Ascending aorta (tissue), 2 donors: ENCODE measurements at places on chromosomes 16 and 17. TPM values are rescaled to one million over a fixed set of nuclear protein-coding genes. Genes with fewer than 3 reads are reported as not detected.
A peak's percentile ranks its signal among the peaks of the same experiment; 100 is the strongest.

- H3K36me3 ChIP-seq, result no peaks in the 10 kb centered on the region
- no peak overlapping the region for H3K27ac ChIP-seq
- H3K4me3 ChIP-seq, result no peak overlapping the region
- DNase-seq, result no peak
These were observed 95.9 kb downstream of the METRNL start for GRCh38 chr17:83175119-83175821.

The KRTAP4-4 gene
- not detected for total RNA-seq

DNA sequence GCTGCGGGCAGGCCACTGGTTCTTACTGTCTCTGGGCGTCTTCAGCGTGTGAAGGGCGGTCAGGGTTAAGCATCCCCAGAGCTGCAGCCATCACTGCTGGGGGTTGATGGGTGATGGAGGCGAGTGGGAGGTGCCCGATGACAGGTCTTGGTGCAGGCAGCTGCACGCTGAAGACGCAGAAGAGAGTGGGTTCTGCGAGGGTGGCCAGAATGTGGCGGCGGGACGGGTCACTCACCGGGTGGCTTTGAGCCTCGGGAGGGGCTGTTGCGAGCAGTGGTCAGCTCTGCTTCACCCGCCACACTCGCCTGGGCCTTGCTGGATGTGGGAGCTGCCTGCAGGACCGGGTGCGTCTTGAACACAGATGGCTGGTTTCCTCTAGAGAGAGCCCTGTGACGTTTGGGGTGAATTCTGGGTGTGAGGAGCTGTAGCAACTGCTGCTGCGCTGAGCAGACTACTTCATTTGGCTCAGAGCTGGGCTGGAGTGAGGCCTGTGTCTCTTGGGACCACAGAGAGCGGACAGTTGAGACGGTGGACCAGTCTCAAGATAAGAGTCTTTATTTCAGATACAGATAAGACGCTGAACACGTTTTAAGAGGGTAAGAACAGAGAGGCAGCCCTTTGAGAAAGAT is 44.6 kb upstream of the ZNF750 start:
- no peaks in the 10 kb centered on the region for H3K4me1 ChIP-seq
- H3K36me3 ChIP-seq, result peaks cover 4% of the 10 kb centered on the region
- DNase-seq, result no peak
- no peak overlapping the region for H3K4me3 ChIP-seq
- H3K27me3 ChIP-seq, result no peaks in the 10 kb centered on the region

The KRT23 gene
- total RNA-seq, result not detected

DNA sequence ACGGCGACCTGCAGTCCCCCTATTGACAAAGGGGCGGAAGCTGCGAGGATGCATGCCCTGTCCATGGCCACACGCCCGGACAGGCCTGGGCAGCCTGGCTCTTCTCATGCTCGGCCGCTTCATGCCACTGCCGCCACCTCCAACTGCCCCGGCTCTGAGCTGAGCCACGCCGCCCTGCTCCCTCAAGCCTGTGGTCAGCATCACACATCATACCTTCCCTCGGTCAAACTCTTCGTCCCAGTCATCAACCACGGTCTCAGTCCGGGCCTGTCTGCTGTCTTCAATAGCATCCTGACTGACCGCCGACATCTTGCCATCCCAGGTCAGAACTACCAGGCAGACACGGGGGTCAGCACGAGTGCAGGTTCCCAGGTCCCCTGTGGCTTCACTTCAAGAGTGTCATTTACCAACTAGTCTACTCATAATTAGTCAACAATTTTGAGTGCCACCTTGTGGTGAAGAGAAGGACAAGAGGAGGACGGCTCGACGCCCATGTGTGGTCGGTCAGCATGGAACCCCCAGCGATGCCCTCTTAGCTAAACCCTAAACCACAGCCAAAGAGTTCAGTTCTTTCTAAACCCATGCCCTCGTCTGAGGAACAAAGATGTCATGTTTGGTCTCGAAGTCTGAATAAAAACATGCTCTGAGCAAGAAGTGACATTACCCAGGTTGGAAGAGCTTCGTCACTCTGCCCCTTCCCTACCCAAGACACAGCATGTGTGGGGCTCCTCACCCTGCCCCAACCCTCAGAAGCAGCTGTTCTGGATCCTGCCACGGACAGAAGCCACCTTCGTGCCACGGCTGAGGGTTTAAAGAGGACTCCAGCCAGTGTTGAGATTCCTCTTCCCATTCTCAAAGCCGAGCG is 16.9 kb upstream of the CYTH1 start:
- no peak overlapping the region for H3K27ac ChIP-seq
- no peak overlapping the region for H3K4me3 ChIP-seq
- no peak for DNase-seq
- H3K27me3 ChIP-seq, result no peaks in the 10 kb centered on the region
- H3K36me3 ChIP-seq, result peaks cover 92% of the 10 kb centered on the region

DNA sequence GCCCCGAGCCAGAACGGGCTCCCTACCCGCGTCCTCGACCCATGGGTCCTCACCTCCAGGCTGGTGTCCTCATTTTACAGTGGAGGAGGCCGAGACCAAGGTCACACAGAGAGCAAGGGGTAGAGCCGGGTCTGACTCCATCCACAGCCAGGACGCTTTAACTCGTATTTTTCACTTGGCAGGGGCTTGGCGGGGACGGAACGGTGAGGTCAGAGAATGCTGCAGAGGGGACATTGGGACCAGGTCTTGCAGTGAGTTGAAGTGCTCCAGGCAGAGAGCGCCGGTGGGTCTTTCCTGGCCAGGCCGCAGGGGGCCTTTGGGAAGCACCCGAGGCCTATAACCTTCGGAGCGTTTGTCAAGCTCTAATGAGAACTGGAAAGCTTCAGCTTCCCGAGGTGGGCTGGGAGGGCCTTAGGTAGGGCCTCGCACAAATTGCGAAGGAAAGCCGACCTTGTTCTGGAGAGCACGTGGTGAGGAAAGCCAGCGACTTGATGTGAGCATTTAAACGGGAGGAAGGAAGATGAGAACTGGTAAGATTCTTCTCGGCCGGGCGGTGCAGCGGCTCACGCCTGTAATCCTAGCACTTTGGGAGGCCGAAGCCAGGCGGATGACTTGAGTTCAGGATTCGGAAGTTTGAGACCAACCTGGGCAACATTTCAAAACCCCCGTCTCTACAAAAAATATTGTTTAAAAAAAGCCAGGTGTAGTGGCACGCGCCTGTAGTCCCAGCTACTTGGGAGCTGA is 908 bp upstream of the CLUH start:
- H3K4me1 ChIP-seq, result peaks cover 38% of the 10 kb centered on the region
- H3K27me3 ChIP-seq, result no peaks in the 10 kb centered on the region
- no peak for DNase-seq
- peak overlapping the region; percentile 77 for H3K4me3 ChIP-seq

DNA sequence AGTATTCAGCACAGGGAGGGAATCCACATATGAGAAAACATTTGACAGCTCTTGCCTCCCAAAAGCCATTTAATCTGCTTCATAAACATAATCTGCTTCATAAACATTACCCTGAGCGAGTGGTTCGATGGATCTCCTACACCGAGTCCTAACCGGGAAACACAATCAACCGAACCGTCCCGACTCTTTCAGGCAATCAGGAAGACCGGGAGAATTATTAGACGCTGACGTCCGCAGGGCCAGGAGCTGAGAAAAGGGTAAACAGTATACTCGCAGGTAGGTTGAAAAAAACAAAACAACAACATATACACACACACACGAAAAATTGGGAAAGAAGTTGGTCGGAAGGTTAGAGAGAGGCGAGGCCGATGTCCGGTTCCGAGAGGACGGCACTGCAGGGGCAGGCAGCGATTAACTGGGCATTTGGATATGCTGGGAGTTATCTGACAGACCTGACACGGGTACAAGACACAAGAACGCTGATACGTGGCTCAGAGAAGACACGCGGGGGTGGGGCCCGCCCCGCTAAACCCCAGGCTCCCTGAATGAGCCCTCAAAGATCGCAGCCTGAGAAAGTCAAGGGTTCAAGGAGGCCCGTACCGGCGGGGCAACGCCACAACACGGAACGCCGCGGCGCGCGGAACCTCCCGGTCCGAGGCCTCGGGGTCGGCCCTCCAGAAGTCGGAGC is 585 bp downstream of the AP1G1 start:
- no peak for DNase-seq
- H3K4me3 ChIP-seq, result peak overlapping the region; percentile 98

DNA sequence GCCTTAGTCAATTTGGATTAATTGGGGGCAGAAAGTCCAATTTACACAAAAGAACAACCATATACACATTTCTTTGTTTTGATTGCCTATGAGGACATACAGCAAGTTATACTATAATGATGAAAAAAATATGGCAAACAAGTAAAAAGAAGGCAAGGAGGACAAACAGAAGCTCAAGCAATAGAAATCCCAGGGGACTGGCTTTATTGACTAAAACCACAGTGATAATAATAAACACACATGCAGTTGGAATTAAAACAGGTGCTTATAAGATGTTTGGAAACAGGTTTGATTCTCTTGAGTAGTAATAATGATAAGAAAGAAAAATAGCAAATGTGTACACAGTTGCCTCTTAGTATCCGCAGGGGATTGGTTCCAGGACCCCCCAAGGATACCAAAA is 176.4 kb downstream of the SHISA9 start:
- H3K4me1 ChIP-seq, result no peaks in the 10 kb centered on the region
- H3K36me3 ChIP-seq, result no peaks in the 10 kb centered on the region
- H3K4me3 ChIP-seq, result no peak overlapping the region
- no peak for DNase-seq

- no peak overlapping the region for H3K4me3 ChIP-seq
- H3K27me3 ChIP-seq, result no peaks in the 10 kb centered on the region
- no peak for DNase-seq
- no peaks in the 10 kb centered on the region for H3K36me3 ChIP-seq
These were observed 392.7 kb downstream of the CPPED1 start for GRCh38 chr16:12410837-12411490.

- DNase-seq, result no peak
- H3K27ac ChIP-seq, result peak overlapping the region; percentile 50
- no peak overlapping the region for H3K4me3 ChIP-seq
- H3K36me3 ChIP-seq, result no peaks in the 10 kb centered on the region
- H3K4me1 ChIP-seq, result peaks cover 3% of the 10 kb centered on the region
These were observed 12.6 kb downstream of the SNX20 start for GRCh38 chr16:50668368-50669008.

GRCh38 chr17:44187131-44187899 is 543 bp downstream of the TMUB2 start:
- peaks cover 5% of the 10 kb centered on the region for H3K4me1 ChIP-seq
- H3K4me3 ChIP-seq, result peak overlapping the region; percentile 75
- DNase-seq, result no peak
- H3K27me3 ChIP-seq, result no peaks in the 10 kb centered on the region
- H3K36me3 ChIP-seq, result peaks cover 29% of the 10 kb centered on the region
